ENCODE measurements at places on chromosomes 4 and X. TPM values are rescaled to one million over a fixed set of nuclear protein-coding genes. Genes with fewer than 3 reads are reported as not detected.

DNA sequence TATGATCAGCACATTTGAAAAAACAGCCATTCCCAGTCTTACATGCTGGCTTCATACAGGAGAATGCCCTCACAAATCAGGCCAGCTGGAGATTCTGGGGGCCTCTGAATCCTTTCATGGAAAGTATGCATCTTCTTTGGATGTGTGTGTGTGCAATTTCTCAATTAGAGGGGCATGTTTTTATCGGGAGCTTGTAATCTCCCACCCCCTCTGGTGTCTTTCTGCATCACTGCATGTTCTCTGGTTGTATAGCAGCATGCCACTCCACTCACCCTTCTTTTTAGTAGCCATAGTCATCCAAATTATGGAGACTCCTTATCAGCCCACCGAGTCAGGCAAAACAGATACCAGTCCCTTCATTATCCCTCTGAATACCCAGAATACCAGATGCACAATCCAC is 282.2 kb upstream of the SLIT2 start:
- no peak for DNase-seq

The GPM6B gene
- total RNA-seq, result 99.8 TPM

DNA sequence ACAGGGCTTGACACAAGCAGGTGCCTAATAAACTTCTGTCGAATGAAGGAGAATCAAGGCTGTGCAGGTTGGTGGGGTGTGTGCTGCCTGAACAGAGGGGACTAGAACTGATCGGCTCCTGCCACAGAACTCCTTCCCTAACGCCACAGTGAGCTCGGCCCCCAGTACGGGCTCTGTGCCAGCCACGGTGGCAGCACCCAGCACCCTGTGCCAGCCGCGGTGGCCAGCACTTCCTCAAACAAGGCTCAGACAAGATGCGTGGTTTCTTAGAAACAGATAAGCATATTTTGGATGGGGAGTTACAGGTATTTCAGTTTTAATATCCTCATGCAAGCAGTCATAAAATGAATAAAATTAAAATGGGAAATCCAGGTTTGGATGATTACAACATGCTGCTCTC is 26.0 kb upstream of the C4orf50 start:
- DNase-seq, result no peak

GRCh38 chr4:102388611-102389010 is 43.3 kb upstream of the SLC39A8 start:
- no peak for DNase-seq

DNA sequence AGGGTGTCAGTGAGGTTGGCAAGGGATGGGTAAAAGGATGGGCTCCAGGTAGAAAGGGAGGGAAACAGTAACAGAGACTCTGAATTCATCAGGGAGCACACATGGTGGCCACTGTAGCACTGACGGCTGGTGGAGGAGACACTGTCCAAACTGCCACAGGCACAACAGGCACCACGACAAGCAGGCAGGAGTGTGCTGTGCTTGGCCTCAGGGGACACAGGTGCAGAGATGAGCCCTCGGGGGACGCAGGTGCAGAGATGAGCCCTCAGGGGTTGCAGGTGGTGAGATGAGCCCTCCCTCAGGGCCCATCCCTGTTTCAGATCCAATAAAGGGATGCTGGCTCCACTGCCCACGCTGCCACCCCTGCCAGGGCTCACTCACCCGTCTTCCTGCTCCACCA is 7.6 kb downstream of the PDE6B start:
- peak; percentile 1 for DNase-seq

The MAGEA11 gene
- total RNA-seq, result not detected

The WAS gene
- 0.79 TPM for total RNA-seq

- DNase-seq, result no peak
Measured at GRCh38 chr4:76197971-76198410, 15.6 kb downstream of the SCARB2 start.

The FRAS1 gene
- total RNA-seq, result 78.1 TPM

GRCh38 chr4:81227968-81228367 is 12.9 kb upstream of the PRKG2 start:
- DNase-seq, result no peak

GRCh38 chr4:122456231-122457116 is at the start of gene IL2:
IL2 (minus strand) TSS chr4:122456725; CDS start chr4:122456440, 285 bp downstream.
- DNase-seq, result no peak

The H2BW2 gene
- total RNA-seq, result 0.15 TPM

GRCh38 chr4:156377036-156377710 is 423.5 kb upstream of the CTSO start:
- DNase-seq, result no peak

- DNase-seq, result no peak
Measured at GRCh38 chr4:11367371-11367770, 61.3 kb downstream of the HS3ST1 start.

DNA sequence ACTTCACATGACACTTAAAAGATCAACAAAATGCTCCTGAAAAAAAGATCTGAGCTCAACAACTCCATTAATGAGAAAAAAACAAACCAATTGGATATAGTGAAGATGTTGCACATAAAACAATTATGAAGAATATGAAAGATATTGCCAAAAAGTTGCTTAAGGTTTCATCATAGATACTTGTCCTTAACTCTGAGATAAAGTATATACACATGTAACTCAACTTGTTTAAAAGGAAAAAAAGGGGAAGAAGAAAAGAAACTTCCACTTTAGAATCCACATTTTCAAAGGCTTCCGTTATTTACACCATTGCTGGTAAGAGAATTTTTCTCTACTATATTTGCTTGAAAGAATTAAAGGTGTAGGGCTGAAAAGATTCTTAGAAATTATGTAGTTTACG is 2.7 kb downstream of the AFAP1 start:
- DNase-seq, result no peak

GRCh38 chr4:5827108-5828004 is 65.5 kb downstream of the CRMP1 start:
- no peak for DNase-seq

The ZBTB33 gene
- total RNA-seq, result 12.5 TPM

DNA sequence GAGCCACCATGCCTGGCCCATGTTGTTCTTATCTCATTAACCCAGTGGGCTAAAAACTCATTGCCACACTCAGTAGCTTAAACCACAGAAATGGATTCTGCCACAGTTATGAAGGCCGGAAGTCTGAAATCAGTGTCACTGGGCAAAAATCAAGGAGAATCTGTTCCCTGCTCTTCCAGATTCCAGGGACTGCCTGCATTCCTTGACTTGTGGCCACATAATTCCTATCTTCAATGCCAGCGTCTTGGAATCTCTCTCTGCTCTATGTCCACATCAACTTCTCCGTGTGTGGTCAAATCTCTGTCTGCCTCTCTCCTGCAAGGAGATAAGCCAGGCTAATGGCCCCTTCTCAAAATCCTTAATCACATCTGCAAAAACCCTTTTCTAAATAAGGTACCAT is 4.1 kb upstream of the WFS1 start:
- DNase-seq, result no peak

The WDFY3 gene
- total RNA-seq, result 71.4 TPM

- no peak for DNase-seq
Measured at GRCh38 chrX:53251307-53251706, 26.3 kb upstream of the KDM5C start.

The KCND1 gene
- total RNA-seq, result 4.9 TPM

- DNase-seq, result no peak
Measured at GRCh38 chr4:38930707-38931106, 63.1 kb downstream of the FAM114A1 start.

DNA sequence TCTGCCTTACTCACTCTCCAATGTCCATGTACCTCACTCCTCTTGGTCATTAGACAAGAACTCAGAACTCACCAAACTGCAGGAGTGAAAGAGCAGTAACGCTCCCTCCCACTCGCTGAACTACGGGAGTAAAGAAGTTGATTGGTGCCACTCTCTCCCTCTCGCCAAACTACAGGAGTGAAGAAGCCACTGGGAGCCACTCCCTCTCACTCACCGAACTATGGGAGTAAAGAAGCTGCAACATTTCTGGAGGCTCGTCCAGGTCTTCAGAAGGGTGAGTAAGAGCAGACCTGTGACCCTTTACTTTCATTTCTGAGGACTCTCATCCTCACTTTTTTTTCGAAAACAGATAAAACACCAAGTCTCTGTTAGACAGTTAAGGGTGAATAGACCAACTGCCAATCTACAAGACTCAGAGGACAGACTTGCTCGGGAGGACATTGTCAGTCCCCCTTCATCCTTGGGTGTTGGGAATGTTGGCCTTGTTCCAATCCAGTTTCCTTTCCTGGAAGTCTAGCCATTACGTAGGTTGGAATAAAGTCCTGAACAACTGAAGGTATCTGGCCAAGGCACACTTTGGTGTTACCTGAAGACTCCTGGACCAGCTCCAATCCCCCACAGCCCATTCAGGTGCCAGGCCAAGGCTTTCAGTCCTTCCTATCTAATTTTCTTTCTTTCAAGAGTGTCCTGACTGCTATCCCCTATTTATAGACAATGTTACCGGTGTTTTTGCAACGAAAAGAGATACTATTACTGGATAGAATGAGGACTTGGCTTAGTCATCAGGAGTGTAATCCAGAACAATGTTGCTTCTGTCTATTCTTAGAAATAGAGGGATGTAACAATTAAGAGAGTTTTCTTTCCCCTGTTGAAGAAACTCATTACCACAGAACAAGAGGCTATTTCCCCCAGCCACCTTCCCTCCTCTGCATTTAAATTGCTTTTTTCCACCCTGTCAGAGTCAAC is 11.0 kb upstream of the COL25A1 start:
- DNase-seq, result no peak

- DNase-seq, result no peak
Measured at GRCh38 chrX:45187731-45188130, 12.9 kb downstream of the DIPK2B start.

GRCh38 chr4:75412746-75413145 is 101.5 kb downstream of the RCHY1 start:
- no peak for DNase-seq

The MAGIX gene
- total RNA-seq, result 1.2 TPM

DNA sequence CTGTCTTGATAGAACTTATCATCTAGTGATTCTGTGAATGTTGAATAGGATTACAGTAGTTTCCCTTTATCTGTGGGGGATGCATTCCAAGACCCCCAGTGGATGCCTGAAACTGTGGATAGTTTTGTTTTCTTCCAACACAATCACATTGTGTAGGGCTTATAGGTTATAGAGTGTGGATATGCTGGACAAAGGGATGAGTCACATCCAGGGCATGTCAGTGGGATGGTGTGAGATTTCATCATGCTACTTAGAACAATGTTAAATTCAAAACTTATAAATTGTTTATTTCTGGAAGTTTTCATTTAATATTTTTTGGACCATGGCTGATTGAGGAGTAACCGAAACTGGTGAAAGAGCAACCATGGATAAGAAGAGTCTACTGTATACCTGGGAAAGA is 432.3 kb upstream of the ATOH1 start:
- no peak for DNase-seq

The MAGEE2 gene
- not detected for total RNA-seq

The SPOCK3 gene
- total RNA-seq, result 0.27 TPM

GRCh38 chr4:40118861-40119260 is 62.2 kb downstream of the N4BP2 start:
- no peak for DNase-seq

DNA sequence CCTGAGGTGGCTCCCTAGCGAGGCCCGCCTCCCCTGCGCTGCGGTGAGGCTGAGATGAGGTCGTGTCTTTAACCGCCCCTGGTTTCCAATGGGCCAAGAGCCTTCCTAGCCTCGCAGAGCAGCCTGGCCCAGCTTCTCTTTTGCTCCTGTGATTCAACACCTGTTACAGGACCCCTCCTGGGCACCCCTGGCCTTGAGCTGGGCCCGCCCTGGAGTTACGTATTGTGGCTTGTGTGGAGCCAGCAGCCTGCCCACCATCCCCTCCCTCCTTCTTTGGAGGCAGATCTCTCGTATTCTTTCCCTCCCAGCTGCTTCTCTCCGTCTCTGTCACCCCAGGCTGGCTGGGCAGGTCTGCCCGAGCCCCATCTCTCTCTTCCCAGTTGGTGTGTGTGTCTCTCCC is 19.3 kb upstream of the UBA1 start:
- DNase-seq, result no peak

DNA sequence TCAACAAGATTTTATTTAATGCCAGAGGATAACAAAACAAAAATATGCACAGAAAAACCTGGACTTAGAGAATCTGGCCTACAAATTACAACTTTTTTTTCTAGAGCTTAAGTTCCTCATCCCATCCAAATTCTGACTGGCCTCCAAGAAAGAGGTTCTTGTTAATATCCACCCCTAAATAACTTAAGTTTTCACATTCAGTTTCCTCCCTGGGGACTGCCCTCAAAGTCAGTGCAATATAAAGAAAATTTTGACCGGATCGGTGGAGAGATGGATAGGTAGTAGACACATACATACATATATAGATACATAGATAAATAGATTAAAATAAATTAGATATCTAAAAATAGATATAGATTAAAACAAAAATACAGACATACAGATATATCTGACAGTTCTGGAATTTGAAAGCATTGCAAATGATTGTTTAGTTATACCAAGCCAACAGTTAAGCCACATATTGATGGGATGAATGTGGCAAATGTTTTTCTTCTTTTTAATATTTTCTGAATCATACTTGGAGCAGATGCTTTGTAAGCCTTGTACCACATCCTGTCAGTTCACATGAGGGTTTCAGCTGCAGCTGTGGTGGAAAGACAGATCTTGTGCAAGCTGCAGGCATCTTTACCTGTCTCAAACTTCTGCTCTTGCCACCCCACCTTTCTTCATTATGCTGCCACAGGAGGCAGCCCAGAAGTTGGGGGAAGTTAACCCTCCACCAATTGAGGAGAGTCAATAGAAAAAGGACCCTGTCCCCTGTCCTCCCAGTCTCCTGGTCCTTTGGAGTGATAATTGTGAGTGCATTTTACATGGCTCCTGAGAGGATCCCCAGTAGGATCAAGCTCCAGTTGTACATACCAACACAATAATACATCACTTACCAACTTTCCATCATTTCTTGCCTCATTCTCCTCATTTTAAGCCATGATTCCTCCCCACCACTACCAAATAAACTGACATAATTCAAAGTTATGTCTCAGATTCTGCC is 58.5 kb upstream of the PRDM8 start:
- no peak for DNase-seq

DNA sequence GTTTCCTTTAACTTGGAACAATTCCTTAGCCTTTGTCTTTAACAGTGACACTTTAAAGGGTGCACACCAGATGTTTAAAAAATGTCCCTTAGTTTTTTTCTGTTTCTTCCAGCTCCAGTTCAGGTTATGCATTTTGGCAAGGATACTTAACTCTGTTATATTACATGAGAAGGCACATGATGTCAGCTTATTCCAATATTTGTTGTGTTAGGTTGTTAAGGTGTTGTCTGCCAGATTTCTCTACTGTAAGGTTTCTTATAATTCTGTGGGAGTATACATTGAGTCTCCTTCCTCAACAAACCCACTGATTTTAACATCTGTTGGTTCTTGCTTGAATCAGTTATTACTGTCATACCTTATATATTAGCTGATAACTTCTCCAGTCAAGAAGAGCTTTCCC is 33.3 kb downstream of the REST start:
- DNase-seq, result no peak

GRCh38 chr4:114729068-114729738 is 130.6 kb downstream of the UGT8 start:
- DNase-seq, result peak; percentile 19

- DNase-seq, result no peak
Measured at GRCh38 chrX:46582325-46582724, 8.8 kb downstream of the CHST7 start.

GRCh38 chrX:46575991-46576392 is 2.4 kb downstream of the CHST7 start:
- no peak for DNase-seq
